Activated naive CD4-positive, alpha-beta T cell treated with anti-CD3 and anti-CD28 coated beads, Interleukin-2, amount 50 U/mL, for 16 hours (primary cell): ENCODE measurements at places on chromosomes 2 and 18.

DNA sequence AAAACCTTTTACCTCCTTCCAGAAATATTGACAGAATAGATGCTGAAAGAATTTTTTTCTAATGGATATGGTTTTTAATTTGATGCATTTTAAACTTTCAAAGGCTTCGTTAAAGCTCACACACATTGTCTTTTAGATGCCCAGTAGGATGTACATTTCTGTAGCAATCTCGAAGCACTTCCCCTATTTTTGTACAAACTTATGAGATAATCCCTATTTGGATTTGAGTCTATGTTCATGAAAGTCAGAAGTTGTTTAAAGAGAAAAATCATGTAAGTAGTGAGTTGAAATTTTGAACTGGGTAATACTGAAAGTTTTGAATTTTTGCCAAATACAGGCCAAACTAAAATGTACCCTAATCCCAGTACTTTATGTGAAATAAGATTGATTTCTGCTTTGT lies 38.1 kb upstream of the MMADHC start:
- DNase-seq = no peak

DNA sequence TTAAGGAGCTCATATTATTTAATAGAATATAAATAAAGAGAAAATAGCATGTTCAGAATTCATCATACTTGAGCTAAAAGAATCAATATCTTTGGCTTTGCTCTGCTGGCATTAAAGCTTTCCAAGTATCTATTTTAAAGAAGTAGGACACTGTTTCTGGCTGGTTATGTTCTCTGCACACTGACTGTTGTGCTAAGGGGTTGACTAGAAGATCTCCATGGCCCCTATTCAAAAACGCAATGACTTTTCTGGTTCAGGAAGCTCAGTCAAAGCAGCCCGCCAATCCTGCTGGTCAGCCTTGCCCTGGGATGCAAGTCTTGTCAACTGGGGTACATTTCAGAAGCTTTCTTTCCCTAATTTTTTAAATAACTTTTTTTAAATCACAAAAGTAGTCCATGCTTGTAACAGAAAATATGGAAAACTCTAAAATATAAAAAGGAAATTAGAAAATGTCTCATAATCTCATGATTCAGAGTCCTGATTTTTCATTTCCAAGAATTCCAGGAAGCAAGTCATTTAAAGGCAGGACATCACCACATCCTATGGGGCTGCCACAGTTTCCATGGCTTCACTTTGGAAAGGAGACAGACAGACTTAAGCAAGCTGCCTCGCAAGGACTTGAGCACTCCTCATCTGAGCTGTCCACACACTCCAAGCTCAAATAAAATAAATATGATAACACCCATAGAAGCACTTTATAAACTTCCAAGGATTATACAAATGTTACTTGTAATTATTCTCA lies 195.1 kb downstream of the TXNL1 start:
- no peak for DNase-seq

GRCh38 chr2:237418300-237418699 lies 4.3 kb upstream of the COL6A3 start:
- DNase-seq = no peak

DNA sequence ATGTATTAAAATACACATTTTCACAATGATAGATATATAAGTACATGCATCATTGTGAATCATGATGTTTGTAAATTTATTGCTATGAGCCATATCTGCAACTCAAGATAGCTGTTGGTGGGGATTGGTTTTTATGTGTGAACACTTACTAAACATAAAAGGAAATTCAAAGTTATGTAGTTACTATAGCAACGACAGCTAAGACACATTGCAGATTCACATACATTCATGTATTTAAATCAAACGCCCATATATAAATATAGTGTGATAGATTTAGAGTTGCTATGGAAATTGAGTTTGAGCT lies 65.6 kb downstream of the MAPRE2 start:
- no peak for DNase-seq

- no peak for DNase-seq
These were observed 355.2 kb downstream of the CMPK2 start for GRCh38 chr2:6510532-6510931.

DNA sequence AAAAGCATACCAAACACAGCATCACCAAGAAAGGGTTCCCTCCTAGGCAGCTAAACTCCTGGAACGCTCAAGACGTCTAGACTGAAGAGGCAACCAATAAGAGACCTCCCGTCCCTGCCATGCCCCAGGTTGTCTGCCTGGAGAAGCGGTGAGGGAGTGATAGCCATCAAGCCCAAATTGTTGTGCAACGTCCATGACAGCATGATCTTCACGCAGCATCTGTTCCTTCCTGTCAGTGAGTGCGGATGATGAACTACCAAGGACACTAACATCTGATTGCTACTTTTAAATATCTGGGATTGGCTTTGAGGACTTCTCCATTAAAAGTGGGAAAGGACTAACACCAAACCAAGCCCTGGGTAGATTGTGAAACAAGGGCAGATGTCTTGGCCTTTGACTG lies 149.7 kb downstream of the TXNL1 start:
- DNase-seq = no peak

DNA sequence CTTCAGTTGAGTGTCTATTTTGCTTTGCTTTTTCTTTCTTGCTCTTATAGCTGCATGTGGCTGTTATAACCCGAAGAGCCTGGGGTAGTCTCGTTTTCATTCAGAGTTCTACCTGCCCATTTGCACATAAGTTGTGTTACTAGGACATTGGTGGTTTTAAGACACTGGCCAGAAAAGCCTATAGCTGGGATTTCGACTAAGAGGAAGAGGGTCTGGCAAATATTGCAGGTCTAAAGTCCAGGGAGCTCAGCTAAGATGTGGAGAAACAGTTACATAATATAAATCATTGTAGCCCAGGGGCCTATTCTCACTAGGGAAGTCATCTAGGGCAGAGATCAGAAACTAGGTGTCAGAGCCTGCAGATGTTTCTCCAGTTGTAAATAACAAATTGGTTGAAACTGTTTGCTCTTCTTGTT lies 120.8 kb downstream of the BABAM2 start:
- DNase-seq = no peak
